ENCODE measurements at places on chromosomes 2 and 18.

- no peak for DNase-seq
These were observed 123.0 kb upstream of the CCDC150 start for GRCh38 chr2:196516564-196516963.

DNA sequence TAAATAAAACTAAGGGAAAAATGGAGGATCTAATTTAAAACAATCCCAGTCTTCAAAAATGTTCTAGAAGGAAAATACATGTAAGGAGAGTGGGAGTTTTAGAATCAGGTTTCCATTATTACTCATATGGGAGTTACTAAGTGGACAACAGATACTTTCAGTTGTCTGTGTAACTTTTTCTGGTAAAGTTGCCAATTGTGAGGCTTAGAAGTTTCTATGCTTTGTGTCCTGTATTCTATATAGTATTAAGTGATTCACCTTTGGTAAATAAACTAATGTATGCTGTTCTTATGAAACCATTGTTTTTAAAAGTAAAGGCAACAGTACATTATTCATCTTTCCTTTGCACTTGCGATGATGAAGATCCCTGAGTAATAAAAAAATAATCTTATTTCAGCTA is 274.9 kb downstream of the NR4A2 start:
- no peak for DNase-seq

DNA sequence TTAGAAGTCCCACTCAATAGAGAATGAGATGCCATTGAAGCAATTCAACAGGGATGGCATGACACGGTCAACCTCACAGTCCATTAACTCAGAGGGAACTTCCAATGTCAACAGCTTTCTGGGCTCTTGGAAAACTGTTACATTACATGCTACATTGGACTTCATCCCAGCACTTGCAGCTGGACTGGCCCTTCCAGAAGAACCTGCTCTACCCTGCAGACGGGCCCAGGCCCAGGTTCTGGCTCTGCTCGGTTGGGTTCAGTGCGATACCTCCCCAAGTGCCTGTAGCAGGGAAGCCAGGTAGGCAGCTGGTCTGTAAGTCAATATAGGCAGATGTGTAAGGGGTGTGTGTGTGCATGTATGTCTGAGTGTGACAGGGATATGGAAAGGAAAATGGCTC is 12.9 kb downstream of the LAMA1 start:
- DNase-seq = no peak

DNA sequence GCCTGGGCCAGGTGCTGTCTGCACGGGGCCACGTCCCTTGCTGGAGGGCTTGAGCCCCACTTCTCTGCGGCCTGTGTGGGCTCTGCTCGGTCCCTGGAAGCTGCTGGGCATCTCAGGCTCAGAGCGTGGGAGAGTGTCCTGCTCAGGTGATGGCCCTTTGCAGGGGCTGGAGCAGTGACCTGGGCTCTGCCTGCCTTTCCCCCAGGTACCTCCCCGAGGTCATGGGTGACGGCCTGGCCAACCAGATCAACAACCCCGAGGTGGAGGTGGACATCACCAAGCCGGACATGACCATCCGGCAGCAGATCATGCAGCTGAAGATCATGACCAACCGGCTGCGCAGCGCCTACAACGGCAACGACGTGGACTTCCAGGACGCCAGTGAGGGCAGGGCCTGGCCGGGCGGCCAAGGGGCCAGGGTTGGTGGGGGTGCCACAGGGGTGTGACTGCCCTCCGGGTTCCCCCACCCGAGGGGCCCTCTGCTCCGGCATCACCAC is 29.9 kb downstream of the GPC1 start:
- DNase-seq = no peak

DNA sequence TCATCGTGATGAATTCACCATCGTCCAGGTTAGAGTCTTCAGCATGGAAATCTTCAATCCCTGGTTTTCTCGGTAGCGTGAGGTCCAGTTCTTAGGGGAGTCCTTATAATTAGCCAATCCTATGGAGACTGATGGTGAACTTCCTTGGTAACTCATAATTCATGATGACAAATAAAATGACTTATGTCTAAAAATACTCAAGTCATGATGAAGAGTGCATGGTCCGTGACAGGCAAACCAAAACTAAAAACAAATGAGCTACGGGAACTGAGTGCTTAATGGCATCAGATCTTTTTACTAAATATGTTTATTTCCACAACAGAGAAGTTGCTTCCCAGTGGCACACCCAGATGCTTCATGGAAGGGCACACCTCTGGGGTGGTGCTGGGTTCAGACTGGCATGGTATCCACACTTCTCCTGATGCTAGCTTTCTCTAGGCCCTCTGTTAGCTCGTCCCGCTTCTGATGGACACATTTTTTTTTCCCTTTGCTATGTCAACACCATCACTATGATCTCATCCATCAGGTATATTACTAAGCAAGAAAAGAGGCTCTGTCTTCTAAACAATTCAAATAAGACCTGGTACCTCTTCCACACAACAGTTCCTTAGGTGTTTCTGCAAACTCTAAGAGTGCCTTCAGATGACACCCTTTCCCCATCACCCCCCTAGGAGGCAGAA is 92.8 kb upstream of the NEDD4L start:
- no peak for DNase-seq

Measured in urothelium cell line (cell line).